Activated T-helper 1 cell treated with anti-CD3 and anti-CD28 coated beads, Interleukin-12 subunit alpha, Interleukin-12 subunit beta, Interleukin-2, Interleukin-4 antibody, amounts not matched to agents 30 ng/mL and 10 ng/mL and 1 ng/mL, durations not matched to agents 14 hours and 24 hours and 36 hours (primary cell): ENCODE measurements at places on chromosomes 16 and 17. TPM values are rescaled to one million over a fixed set of nuclear protein-coding genes. Genes with fewer than 3 reads are reported as not detected.

FOXN1 gene
- total RNA-seq = not detected in 2 replicates

MPP3 gene
- 0.22 and 0.47 TPM in 2 replicates for total RNA-seq

TNFRSF17 gene
- total RNA-seq = not detected in 2 replicates

SP6 gene
- 0.05 and 0.12 TPM in 2 replicates for total RNA-seq

SDK2 gene
- 0.27 and 0.44 TPM in 2 replicates for total RNA-seq

CD300H gene
- total RNA-seq = not detected in 2 replicates

RMI2 gene
- total RNA-seq = 49.8 and 55.7 TPM in 2 replicates

FADS6 gene
- total RNA-seq = not detected in 2 replicates

HAS3 gene
- total RNA-seq = 0.73 and 0.93 TPM in 2 replicates

CCDC200 gene
- total RNA-seq = 0.32 and 0.47 TPM in 2 replicates

WNT3 gene
- 0.05 TPM in 1 of 2 replicates, not detected in the other for total RNA-seq
